ENCODE measurements at places on chromosomes 6 and 20.

GRCh38 chr6:21228411-21228810 lies 365.1 kb upstream of the SOX4 start:
- no peak for DNase-seq

DNA sequence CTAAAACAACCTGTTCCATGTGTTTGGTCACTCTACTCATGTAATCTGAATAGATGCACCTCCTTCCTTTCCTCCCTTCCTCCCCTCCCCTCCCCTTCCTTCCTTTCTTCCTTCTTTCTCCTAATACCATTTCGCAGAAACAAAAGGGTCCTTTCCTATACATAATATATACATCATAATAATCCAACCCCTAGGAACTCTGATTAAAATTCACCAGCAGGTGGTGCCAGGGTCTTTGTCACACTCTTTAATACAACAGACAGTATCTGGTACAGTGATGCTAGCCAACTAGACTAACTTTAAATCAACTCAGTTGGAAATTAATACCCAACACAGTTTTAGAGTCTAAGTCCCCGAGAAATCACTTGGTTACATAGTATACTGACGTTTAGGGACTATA lies 181.2 kb upstream of the SHLD1 start:
- no peak for DNase-seq

GRCh38 chr6:49980898-49981297 lies 11.5 kb upstream of the DEFB113 start:
- no peak for DNase-seq

DNA sequence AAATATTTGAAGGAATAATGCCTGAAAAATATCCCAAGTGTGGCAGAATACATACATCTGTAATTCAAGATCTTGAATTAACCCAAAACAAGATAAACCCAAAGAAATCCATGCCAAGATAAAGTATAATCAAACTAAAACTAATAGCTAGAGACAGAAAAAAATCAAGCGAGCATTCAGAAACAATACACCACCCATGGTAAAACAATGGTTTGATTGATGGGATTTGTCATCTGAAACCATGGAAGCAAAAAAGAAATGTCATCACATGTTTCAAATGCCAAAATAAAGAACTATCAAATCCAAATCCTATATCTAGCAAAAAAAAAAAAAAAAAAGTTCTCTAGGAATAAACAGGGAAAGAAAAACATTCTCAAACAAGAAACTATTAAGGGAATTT lies 5.1 kb upstream of the DEFB127 start:
- DNase-seq, result no peak

DNA sequence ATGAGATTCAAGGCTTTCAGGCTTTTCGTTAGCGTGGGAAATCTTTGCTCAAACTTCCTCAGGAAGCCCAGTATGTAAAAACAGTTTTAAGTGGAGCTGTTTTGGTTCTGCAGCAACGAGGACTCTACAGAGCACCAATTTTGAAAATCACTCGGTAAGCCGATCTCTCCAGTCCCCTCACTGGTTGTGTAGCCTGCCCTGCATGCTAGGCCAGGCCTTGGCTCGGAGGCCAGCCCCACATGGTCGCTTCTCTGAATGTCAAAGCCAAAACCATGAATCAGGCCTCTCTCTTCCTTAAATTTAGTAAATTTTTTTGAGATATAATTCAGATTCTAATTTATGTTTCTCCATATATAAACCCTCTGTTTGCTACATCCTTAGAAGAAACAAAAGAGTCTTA lies 108.0 kb downstream of the CHD6 start:
- DNase-seq, result no peak

DNA sequence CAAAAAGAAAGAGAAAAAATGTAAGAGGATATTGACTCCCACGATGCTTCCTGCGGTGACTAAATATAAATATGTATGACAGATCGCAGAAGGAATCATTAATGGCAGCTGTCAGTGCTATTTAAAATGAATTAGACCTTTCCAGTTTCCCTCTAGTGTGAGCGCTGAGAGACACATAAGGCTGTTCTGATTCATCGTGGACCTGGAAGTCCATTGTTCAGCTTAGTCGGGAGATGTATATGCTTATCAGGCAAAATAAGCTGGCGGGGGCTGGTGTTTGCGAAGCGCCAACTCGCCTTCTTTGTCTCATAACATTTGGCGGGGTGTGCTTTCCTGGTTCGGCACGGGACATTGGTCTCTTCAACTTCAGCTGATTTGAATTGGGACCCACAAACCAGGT lies 95.4 kb downstream of the CDH4 start:
- no peak for DNase-seq

DNA sequence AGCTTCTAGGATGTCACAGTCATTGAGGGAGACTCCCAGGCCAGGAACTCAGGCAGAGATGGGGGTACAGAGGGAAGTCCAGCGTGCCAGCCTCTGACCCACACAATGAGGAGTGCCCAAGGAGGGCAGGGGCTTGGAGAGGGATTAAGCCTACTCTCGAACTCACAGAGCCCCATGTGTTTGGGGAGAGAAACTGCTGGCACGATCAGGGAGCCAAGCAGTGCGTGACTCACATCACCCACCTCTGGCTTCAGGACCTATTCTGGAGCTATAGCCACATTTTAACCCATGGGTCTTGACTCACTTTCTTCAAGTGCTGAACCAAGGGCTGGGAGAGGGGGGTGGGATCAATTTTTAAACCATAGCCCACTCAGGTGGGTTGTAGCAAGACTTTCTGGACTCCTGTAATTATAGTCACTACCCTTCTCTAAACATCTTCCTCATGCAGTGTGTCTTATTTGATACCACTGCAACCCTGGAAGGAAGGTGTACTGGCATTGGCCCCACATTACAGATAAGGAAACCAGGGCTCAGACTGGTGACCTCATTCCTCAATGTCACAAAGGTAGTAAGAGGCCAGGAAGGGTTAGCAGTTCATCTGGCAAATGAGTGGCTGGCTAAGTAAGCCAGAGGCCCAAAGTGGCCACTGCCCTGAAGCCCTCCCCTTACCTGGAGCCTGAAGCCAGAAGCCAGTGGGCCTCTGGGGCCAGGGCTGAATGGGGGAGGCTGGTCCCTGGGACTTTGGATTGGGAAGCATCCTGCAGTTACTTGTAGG lies 12.0 kb downstream of the FOXP4 start:
- DNase-seq, result no peak
